Uterus (tissue), 4 donors: ENCODE measurements at places on chromosomes 2 and 18. TPM values are rescaled to one million over a fixed set of nuclear protein-coding genes. Genes with fewer than 3 reads are reported as not detected.
A peak's percentile ranks its signal among the peaks of the same experiment; 100 is the strongest.

DNA sequence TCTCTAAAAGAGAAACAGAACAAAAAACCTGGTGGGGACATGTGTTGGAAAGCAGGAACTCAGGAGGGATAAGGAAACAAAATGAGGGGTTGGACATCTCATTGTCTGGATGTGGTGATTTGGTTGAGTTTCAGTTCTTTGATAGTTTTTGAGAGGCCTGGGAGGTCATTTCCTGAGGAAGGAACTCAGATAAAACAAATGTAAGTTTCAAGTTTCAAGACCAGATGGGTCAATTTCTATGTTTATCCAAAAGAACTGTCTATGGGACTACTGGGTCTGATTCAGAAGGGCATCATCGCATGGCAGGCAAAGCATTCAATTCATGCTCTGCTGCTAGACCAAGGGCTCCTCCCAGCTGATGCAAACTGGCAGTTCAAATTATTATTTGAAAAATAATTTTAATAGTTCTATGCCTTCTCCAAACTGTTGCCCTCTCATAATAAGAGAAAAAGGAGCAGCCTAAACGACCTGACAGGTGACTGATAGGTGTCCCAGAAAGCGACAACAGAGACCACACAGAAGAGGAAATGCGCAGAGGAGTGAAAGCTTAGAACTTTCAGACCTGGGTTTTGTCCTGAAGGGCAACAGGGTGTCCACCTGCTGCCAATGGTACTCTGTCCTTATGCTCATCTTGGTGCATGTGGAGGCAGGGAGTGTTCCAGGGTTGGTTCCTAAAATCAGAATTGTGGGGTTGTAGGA is 39.3 kb upstream of the SH3RF3 start:
- no peak overlapping the region for H3K27ac ChIP-seq
- no peaks in the 10 kb centered on the region for H3K27me3 ChIP-seq
- no peaks in the 10 kb centered on the region for H3K36me3 ChIP-seq
- DNase-seq, result no peak
- no peak overlapping the region for H3K4me3 ChIP-seq

DNA sequence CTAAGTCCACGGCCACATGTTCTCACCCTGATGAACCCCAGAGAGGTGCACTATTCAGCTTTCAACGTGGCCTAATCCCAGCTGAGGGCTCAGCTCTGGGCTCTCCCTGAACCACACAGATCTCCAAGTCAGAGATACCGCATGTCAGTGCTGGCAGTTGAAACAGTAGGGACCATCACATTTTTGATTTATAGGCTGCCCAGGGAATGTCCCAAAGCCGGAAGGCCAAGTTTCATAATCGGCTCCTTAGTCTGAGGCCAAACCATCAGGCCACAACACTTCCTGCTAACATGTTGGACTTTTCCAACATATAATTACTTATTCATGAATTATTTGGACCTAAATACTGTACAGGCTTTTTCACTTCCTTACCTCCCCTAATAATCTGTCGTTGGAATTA is 91.9 kb upstream of the KLHL29 start:
- no peaks in the 10 kb centered on the region for H3K4me1 ChIP-seq
- no peaks in the 10 kb centered on the region for H3K36me3 ChIP-seq
- H3K27me3 ChIP-seq, result no peaks in the 10 kb centered on the region
- DNase-seq, result peak; percentile 22

GRCh38 chr2:221134718-221135117 is 437.4 kb downstream of the EPHA4 start:
- H3K36me3 ChIP-seq, result no peaks in the 10 kb centered on the region
- no peaks in the 10 kb centered on the region for H3K27me3 ChIP-seq
- H3K27ac ChIP-seq, result no peak overlapping the region
- DNase-seq, result no peak
- no peak overlapping the region for H3K4me3 ChIP-seq

DNA sequence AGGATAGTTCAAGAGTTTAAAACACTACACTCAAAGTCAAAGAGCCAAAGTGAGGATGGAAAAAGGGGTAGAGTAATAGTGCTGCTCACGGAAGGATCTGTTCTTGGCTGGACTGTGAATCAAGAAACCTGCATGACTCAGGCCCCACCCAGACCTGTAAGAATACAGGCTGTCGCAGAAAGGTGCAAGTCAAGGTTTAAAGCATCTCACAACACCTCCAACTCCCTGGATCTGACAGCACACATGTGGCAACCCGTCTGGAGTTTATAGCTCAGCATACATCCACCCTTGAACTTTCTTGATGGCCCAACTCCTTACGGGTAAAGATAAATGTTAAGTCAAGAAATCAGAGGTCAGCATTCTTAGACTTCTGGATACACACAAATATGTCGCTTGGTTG is 6.3 kb downstream of the KIAA2012 start:
- no peaks in the 10 kb centered on the region for H3K4me1 ChIP-seq
- no peaks in the 10 kb centered on the region for H3K27me3 ChIP-seq
- H3K27ac ChIP-seq, result no peak overlapping the region
- no peak overlapping the region for H3K4me3 ChIP-seq

- no peaks in the 10 kb centered on the region for H3K27me3 ChIP-seq
- no peaks in the 10 kb centered on the region for H3K36me3 ChIP-seq
- H3K4me3 ChIP-seq, result no peak overlapping the region
Measured at GRCh38 chr2:219887870-219888269, 260.4 kb downstream of the SLC4A3 start.

- H3K36me3 ChIP-seq, result no peaks in the 10 kb centered on the region
- H3K27ac ChIP-seq, result no peak overlapping the region
- H3K4me3 ChIP-seq, result no peak overlapping the region
- no peaks in the 10 kb centered on the region for H3K4me1 ChIP-seq
Measured at GRCh38 chr2:69397234-69397633, 10.2 kb upstream of the GFPT1 start.

GRCh38 chr2:70011335-70011734 is 49.9 kb upstream of the ASPRV1 start:
- H3K27ac ChIP-seq, result no peak overlapping the region
- no peaks in the 10 kb centered on the region for H3K36me3 ChIP-seq
- no peak for DNase-seq
- H3K27me3 ChIP-seq, result no peaks in the 10 kb centered on the region
- no peaks in the 10 kb centered on the region for H3K4me1 ChIP-seq

GRCh38 chr2:64470766-64471295 is 16.9 kb downstream of the LGALSL start:
- no peaks in the 10 kb centered on the region for H3K36me3 ChIP-seq
- no peak for DNase-seq
- no peak overlapping the region for H3K27ac ChIP-seq
- H3K4me1 ChIP-seq, result no peaks in the 10 kb centered on the region

DNA sequence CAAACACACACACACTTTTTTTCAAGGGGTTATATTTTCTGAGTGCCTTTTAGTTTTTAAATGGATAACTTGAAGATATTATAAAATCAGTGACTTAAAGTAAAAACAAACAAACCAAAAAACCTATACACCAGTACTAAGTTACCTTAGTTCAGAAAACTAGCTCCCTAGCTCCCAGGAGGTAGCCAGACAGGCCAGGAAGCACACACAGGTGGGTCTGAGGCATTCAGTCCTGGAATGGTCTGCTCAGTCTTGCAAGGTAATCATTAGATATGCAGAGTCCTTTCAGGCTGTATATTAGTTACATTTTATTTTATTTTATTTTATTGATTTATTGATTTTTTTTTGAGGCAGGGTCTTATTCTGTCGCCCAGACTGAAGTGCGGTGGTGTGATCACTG is 10.7 kb upstream of the DYNC2LI1 start:
- H3K36me3 ChIP-seq, result no peaks in the 10 kb centered on the region
- H3K27ac ChIP-seq, result peak overlapping the region; percentile 79

Gene EPHA4
- total RNA-seq, result 45.6 TPM

Gene LHCGR
- total RNA-seq, result not detected

Gene ZNF385B
- not detected for total RNA-seq

Gene TWIST2
- total RNA-seq, result 30.2 TPM

Gene C1QL2
- total RNA-seq, result not detected

Gene ACMSD
- not detected for total RNA-seq

Gene PROKR1
- not detected for total RNA-seq
